ENCODE measurements at places on chromosomes 3 and 15. TPM values are rescaled to one million over a fixed set of nuclear protein-coding genes. Genes with fewer than 3 reads are reported as not detected.

Gene OR4F6
- not detected for total RNA-seq

DNA sequence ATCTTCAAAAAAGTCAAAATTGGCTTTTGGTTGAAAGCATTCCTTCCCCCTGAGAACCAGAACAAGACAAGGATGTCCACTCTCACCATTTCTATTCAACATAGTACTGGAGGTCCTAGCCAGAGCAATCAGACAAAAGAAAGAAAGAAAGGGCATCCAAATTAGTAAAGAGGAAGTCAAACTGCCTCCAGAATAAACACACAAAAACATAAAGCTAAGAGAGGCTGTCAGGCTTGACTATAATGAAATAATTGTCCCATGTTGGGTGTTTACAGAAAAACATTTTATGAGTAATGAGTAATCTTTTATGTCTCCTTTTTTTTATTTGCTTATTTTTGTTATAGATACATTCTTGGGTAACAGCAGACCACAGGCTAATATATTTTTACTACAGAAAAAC lies 18.3 kb upstream of the FAM240A start:
- no peak for DNase-seq

Gene LYZL4
- not detected for total RNA-seq

GRCh38 chr3:89808680-89809197 lies 701.3 kb downstream of the EPHA3 start:
- DNase-seq, result no peak

Gene ATP13A5
- total RNA-seq, result not detected

DNA sequence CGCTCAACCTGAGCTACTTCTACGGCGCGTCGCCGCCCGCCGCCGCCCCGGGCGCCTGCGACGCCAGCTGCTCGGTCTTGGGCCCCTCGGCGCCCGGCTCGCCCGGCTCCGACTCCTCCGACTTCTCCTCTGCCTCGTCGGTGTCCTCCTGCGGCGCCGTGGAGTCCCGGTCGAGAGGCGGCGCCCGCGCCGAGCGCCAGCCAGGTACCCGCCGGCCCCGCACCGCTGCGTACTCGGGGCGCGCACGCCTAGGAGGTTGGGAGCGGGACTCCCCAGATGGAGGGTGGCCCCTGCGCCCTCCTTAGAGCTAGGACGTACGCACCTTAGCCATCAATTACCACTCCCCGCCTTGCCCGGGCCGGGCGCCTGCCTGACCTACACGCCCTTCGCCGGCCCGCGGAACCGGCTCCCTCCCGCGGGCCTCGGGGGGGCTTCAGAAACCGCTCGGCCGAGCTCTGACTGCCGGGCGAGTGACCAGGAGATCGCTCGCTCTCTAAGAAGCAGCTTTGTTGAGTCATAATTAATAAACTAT lies 466 bp downstream of the NFKBIZ start:
- DNase-seq, result no peak

- no peak for DNase-seq
Observed at GRCh38 chr3:169493521-169494141, 169.9 kb downstream of the MECOM start.

GRCh38 chr15:73697033-73697467 lies 12.9 kb downstream of the CD276 start:
- peak; percentile 60 for DNase-seq

Gene LRRC3B
- not detected for total RNA-seq

Gene C3orf20
- total RNA-seq, result not detected

DNA sequence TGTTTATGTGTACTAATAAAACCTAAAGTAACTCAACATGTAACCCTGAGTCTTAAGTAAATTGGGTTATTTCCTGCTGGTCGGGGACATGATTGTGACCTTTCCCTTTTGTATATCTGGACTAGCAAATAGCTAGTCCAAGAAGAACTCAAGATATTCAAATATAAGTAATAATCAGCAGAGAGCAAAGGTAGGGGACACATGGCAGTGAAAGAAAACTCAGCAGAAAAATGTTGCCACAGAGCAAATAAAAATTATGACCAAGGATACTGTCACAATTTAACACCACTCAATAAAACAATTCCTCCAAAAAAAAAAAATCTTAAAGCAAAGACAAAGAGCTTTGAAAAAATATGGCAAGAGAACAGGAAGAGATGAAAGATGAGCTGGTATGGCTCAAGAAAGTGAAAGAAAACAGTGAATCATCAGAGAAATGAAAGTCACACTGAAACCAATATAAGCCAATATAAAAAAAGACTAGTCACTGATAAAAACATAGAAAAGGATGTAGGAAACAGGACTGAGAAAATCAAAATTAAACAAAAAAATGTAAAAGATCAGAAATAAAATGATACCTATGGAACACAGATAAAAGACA lies 43.4 kb downstream of the HLTF start:
- no peak for DNase-seq

GRCh38 chr15:60062826-60063225 lies 58.7 kb downstream of the FOXB1 start:
- no peak for DNase-seq

- no peak for DNase-seq
Observed at GRCh38 chr3:122030381-122031122, 8.5 kb upstream of the ILDR1 start.

Gene CTXN2
- total RNA-seq, result not detected

- no peak for DNase-seq
Observed at GRCh38 chr3:176399193-176399592, 798.1 kb downstream of the TBL1XR1 start.

Gene GOLGA8T
- 0.23 TPM for total RNA-seq

DNA sequence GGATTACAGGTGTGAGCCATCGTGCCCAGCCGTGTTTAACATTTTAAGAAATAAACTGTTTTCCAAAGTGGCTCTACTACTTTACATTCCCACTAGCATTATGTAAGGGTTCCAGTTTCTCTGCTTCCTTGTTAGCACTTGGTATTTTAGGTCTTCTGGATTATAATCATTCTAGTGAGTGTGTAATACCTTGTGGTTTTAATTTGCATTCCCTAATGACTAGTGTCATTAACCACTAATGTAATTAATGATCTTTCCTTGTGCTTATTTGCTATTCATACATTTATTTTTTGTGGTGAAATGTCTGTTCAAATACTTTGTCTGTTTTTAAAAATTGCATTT lies 30.7 kb downstream of the ARIH2 start:
- DNase-seq, result peak; percentile 12

All from Caki2 (cell line).